Stimulated activated CD8-positive, alpha-beta memory T cell treated with anti-CD3 and anti-CD28 coated beads, Interleukin-15, amount 100 ng/mL, for 4 hours (primary cell): ENCODE measurements at places on chromosomes 7 and 10.

- DNase-seq, result no peak
Measured at GRCh38 chr10:132281915-132282666, 25.7 kb downstream of the STK32C start.

- no peak for DNase-seq
Measured at GRCh38 chr7:1054861-1055450, 10.6 kb downstream of the GPR146 start.

DNA sequence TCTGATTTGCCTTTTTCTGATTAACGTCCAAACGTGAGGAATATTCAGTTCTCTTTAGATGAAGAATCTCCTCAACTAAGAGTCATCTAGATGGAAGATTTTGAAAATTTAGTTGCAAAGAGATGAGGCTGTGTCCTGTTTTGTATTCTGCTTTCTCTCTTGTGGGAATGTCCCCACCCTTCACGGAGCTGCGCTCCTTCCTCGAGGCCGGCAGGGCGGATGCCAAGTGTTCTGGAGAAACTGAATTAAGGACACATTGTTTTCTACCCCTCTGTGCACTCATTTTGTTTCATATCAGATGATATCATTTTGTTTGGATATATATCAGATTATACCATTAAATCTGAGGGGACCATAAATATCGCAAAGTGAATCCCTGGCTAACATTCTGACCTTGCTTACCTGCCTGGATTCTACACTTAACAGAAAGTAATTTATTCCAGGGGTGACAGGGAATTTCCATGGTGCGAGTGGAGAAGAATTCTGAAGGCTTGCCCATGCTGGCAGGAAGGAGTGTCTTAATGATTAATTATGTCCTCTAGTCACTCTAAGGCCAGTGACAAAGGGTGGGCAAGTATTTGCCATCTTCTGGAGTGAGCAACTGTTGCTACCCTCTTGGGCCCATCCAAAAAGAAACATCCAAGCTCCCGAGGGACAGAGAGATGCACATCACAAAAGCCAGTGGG, 47.9 kb upstream of the IGFBP3 start:
- DNase-seq, result no peak

GRCh38 chr10:132906836-132907235, 35.5 kb downstream of the CFAP46 start:
- no peak for DNase-seq

- no peak for DNase-seq
Measured at GRCh38 chr7:47264021-47264651, 317.8 kb downstream of the TNS3 start.

DNA sequence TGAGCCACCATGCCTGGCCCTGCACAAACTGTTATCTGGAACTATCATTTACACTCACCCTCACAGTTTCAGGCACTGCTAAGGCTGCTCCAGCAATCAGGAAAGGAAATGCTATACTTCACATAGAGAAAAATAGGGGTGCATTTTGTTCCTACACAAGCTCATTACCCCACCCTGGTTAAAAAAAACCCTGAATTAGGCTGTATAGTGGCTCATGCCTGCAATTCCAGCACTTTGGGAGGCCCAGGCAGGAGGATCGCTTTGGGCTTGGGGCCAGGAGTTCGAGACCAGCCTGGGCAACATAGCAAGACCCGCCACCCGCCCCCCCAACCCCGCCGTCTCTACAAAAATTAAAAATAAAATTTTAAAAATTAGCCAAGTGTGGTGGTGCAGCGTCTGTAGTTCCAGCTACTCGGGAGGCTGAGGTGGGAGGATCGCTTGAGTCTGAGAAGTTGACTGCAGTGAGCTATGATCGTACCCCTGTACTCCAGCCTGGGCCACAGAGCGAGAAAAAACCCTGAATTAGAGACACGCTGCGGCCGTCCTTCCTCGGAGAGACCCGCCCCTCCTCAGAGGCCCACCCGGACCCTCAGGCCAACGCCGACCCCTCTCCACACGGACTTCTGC, 539 bp downstream of the PTCD1 start:
- no peak for DNase-seq

DNA sequence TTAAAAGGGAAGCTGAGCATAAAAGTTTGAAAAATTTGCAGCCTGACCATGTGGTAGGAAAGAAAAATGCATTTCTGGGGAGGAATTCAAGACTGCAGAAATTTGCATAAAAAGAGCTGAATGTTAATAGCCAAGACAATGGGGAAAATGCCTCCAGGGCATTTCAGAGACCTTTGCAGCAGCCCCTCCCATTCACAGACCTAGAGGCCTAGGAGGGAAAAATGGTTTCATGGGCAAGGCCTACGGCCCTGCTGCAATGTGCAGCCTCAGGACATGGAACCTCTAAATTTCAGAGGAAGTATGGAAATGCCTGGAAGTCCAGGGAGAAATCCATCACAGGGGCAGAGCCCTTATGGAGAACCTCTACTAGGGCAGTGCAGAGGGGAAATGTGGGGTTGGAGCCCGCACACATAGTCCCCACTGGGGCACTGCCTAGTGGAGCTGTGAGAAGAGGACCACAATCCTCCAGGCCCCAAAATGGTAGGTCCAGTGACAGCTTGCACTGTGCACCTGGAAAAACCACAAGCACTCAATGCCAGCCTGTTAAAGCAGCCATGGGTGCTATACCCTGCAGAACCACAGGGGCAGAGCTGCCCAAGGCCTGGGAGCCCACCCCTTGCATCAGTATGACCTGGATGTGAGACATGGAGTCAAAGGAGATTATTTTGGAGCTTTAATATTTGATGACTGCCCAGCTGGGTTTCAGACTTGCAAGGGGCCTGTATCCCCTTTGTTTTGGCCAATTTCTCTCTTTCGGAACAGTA, 243.8 kb downstream of the DNAJB9 start:
- DNase-seq, result no peak

DNA sequence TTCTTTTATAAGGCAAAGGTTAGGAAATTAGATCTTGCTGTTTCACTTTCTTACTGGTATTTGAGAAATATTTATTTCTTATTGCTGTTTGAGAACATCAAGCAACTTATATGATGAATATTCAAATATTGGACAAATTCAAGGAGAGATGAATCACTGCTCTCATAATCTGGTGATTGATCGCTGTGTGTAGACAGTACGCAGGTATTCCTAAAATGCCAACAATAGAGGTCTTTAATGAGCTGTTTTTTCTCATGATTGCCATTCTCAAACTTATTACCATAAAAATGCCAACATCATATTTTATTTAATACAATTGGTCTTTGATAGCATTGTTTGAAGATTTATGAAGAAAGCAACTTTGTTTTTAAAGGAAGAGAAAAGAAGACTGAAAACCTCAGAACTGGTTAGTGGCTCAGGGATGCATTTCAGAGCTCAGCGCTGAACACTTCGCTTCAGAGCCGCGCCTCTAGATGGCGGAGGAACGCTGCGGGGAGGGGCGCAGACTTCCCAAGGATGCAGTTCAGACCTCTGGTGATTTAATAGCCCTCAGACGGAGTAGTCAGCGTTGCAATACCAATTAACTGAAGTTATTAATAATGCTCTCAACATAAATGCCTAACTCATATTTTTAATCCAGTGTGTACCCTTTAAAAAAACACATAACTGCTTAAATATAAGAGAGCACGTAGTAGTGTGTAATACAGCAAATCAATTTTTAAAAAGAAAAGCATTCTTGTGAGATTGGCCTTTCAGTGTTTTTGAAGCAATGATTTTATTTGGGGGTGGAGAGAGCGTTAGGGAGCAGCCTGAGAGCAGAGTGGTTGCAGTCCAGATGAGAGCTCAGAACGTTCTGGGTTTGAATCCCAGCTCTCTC, 38.5 kb upstream of the STEAP4 start:
- no peak for DNase-seq

GRCh38 chr10:133007360-133007858, 65.0 kb upstream of the CFAP46 start:
- DNase-seq, result no peak
